Activated naive CD8-positive, alpha-beta T cell treated with anti-CD3 and anti-CD28 coated beads, Interleukin-2, amount 50 U/mL, for 16 hours (primary cell): ENCODE measurements at places on chromosomes 13 and 19.

DNA sequence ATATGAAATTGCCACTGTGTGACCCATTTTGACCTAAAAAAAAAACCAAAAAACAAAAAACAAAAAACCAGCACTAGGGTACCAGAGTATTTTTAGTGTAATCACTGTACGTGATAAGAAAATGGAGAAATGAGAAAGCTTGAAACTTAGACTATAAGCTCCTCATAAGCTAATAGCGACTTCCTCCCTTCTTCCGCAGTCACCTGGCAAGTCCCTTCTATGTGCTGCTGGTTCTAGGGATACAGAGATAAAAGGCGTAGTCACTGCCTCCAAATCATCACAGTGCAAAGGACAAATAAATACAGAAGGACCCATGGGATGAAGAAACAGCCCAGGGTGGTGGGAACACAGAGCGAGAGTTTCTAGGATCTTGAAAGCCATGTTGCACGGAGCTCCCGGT, 190.3 kb downstream of the TM9SF2 start:
- DNase-seq = no peak

GRCh38 chr13:100789968-100790367, 115.4 kb upstream of the TMTC4 start:
- no peak for DNase-seq

- DNase-seq = no peak
Observed at GRCh38 chr13:25796474-25796873, 255.3 kb downstream of the SHISA2 start.

DNA sequence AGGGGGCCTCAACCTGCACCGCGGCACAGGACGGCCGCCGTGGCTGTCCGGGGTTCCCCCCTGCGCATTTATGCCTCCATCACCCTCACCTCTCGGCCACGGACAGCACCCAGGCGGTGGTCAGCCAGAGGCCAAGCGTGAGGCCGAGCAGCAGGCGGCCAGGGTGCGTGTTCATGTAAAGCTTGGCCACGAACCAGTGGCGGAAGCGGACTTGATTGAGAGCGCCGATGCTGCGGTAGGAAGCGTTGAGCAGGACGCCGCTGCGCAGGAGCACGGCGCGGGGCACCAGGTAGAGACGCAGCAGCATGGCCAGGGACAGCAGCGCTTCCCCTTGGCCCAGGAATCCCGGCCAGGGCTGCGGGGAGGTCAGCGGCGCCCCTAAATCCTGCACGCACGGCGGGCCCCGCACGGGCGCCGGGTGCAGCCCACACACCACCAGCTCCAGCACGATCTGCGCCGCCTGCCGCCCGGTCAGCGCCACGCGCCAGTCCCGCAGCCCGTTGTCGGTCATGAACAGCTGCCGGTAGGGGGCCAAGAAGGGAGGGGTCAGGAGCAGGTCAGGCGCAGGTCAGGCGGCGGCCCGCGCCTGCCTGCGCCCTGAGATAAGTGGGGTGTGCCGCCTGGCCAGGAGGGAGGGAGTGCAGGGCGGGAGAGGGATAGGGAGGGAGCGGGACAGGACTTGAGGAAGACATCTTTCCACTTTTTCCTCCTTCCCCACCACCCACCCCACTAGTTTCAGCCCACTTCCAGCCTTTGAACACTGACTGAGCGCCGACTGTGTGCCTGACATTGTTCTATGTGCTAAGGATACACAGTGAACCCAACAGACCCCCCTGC, 6.5 kb downstream of the KCNN4 start:
- no peak for DNase-seq

DNA sequence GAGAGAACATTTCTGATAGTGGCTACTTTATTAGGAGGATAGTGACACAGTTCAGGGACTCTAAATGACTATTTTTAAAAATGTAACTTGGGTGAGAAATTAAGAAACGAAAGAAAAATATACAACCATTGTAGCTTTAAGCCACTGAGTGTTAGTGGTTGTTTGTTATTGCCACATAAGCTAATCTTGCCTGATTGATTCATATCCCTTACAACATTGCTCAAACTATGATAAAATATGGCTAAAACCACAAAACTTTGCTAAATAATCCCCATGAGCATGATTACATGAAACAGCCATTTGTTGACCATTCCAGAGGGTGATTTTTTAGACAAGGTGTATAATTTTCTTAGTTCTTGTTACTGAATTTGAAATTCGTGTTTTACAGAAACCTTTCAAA, 343.4 kb downstream of the SLITRK5 start:
- no peak for DNase-seq

DNA sequence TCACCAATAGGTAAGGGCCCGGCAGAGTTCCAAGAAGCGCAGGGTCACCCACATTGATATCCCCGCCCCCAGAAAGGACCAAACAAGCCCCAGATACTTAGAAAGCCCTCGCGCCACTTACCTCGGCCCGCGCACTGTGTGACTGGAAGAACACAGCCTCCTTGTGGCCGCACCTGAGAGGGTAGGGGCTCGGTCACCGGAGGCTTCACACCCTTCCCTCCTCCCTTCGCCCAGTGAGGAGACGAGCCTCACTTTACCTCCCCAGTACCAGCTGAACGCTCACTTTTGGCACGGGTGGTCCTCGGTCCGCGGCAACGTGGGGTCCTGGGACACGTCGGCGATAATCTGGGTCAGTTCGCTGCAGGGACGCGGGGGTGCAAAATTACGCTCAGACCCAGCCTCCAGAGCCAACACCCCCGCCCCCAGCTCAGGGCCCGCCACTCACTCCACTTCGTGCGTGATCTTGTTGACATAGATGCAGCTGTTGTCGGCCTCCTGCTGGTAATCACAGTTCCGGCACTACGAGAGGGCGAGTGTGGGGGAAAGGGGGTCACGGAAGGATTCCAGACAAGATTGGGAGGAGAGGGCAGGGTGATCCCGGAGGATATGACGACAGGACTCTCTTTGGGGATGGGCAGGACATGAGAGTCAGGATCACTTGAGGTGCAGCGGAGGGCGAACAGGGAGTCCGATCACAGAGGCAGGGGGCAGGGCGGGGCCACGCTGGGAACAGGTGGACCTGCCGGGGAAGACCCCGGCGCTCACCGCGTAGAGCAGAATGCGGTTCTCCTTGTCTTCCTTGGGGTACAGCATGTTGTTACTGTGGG, 568 bp downstream of the POLR2I start:
- no peak for DNase-seq

- DNase-seq = no peak
Observed at GRCh38 chr13:29937841-29938240, 87.4 kb upstream of the UBL3 start.

- DNase-seq = no peak
Observed at GRCh38 chr19:49409441-49410029, 13.7 kb downstream of the PTH2 start.

- no peak for DNase-seq
Observed at GRCh38 chr13:20175907-20176652, 15.2 kb upstream of the GJA3 start.

- no peak for DNase-seq
Observed at GRCh38 chr13:48511621-48512230, 21.2 kb downstream of the RCBTB2 start.

DNA sequence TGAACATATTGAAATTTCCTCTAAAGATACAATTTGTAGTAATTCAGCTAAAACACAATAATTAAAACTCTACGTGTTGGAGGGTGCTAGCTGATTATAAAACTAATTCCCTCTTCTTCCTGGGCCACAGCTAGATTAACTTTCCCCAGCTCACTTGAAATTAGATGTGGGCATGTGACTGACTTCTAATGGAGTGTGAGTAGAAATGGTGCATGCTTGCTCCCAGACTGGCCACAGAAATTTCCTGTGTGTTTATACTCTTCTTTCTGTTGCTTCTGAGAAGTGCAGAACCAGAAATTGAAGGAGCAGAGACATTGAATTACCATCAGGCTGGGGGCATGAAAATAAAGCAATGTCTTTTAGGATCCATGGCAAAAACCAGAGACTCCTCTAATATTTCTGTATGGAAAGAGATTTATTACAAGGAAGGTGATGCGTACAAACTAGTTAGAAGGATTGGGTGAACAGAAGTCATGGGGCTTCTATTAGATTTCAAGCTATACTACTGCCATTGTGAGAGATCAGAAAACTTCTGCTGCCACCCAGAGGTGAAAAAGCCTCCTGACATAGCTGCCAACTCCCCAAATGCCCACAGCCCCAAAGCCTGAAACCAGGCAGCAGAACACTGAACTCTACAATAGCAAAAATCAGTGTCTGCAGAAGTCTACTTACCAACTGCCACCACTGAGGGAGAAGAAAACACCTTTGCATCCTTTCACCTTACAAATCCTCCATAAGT, 379.2 kb upstream of the MIR17HG start:
- no peak for DNase-seq

DNA sequence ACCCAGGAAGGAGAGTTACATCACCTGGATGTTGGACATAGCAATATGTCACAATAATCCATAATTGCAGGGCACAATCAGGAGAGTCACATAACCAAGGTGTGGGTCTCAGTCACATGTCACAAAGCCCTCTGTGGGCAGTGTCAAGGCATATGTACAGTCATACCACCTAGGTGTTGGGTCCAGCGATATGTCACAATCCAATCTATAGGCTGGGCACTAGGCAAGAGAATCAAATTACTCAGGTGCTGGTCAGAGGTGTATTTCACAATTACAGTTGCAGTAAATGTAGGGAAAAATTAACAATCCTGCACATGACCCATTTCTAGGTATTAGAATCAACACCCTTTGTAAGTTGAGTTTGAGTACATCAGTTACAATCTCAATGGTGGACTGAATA, 126.2 kb upstream of the ZNF91 start:
- DNase-seq = no peak

DNA sequence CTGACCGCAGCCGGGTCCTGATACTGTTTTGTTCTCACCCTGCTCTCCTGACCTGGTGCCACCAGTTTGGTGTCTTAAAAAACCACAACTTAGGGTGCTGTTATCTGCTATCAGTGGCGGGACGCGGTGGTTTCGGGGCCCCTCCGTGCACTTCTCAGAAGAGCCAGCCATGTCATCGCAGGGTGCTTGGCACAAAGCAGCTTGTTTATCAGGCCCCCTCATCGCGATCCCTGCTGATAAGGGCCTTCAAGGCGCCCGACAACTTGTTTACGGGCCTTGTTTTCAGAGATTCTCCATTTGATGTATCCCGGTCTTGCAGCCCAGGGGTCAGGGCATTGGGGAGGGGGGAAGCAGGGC, 58.1 kb upstream of the KLF2 start:
- DNase-seq = no peak
